ENCODE measurements at places on chromosomes 2 and 18.

DNA sequence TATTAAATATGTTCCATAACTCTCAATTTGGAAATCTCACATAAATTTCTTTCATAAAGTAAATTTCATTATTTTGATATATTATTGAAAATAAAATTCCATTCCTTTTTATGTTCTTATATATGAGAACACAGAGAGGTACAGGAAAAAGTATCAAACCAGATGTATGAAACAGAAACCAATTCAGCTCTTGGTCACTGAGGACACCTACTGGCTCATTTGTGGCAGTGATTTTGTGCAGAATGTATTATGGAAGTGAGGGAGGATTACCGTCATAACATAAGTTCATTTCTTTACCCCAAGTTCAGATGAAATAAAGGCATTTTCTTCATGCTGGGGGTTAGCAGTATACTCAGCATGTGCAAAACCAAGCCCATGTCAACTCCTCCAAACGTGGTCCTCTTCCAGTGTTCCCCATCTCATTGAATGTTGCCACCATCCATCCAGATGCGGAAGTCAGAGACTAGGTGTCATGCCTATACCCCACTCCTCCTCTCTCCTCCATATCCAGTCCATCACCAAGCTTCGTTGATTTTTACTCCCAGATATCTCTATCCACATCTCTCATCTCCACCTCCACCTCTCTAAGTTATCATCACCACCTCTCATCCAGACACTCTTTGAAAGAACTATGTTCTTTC lies 41.7 kb upstream of the MALL start:
- DNase-seq, result peak; percentile 80

DNA sequence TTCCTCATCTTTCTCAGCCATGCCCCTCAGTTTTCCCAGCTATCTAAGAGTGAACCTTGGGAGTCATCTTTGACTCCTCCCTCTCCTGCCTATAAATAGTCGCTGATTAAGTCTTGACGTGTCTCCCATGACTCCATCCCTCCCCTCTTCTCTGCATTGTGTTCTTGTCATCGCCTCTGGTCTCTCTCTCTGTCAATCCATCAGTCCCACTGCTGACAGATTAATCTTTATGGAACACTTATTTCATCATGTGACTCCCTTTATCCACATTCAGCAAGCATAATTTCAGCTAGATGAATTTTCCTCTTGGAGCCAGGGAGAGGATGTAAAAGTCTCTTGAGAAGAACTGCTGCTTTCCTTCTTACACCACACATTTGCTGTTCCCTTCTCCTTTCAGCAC lies 9.4 kb downstream of the ADAM23 start:
- peak; percentile 34 for DNase-seq

DNA sequence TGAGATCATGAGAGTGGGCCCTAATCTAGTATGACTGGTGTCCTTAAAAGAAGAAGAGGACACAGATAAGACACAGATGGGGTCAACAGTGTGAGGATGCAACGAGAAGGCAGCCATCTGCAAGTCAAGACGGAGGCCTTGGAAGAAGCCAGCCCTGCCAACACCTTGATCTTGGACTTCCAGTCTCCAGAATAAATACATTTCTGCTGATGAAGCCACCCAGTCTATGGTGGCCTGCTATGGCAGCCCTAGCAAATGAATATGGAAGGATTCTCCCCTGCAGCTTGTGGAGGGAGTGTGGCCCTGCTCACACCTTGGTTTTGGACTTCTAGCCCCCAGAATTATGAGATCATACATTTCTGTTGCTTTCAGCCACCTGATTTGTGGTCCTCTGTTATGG lies 12.3 kb downstream of the CTIF start:
- no peak for DNase-seq

GRCh38 chr2:176656038-176656775 lies 387.0 kb downstream of the MTX2 start:
- DNase-seq, result no peak

- DNase-seq, result no peak
Measured at GRCh38 chr18:2256577-2256976, 314.7 kb downstream of the METTL4 start.

GRCh38 chr2:196830701-196831100 lies 21.5 kb upstream of the C2orf66 start:
- no peak for DNase-seq

DNA sequence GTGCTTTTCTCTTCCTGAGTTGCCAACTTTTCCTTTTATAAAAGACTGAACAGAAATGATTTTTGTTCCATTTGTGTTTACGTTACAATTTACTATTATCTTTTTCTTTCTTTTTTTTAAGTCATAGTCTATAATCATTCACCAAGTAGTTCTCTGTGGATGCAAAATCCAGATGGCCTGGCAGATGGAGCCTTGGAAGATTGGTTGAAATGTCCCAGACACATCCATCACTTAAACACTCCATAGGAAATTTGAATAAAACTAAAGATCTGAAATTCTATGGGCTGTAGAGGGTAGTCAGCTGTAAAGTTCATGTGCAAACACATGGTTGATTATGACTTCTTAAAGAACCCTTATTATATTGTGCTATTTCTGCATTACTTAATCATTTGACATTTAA lies 164.8 kb upstream of the DOCK10 start:
- DNase-seq, result no peak

DNA sequence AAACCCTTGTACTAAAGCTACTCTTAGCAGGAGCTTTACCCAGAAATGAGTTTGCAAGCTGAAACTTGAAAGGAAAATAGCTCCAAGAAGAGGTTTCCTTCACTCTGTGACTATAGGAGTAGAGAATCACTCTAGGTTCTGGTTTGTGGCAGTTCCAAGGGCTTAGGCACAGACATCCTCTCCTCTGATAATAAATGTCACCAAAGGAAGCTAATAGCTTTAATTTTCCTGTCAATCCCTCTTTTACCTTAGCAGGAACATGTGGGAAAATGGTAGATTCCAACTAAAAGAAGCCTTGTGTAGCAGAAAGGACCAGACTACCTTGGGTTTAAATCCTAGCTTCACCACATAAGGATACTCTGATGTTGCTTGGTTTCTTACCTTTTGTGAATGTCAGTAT lies 104.0 kb downstream of the FSHR start:
- DNase-seq, result no peak

DNA sequence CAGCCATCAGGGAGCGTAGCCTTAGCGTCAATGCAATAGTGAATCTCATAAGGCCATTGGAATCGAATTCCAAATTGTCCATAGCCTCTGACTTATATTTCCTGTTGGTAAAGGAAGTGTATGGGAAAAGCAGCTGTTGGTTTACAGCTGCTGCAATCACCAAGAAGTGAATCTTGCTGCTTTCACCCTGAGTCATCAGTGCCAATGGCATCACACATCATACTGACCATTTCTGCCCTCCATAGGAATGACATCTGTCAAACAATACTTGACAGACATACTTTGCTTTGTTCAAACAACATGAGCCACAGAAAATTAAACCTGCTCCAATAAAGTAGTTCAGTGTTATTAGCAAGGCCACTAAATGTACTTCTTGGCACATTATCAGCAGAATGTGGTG lies 111.2 kb upstream of the KLHL29 start:
- peak; percentile 35 for DNase-seq

- no peak for DNase-seq
Measured at GRCh38 chr2:107025869-107026380, 140.0 kb upstream of the ST6GAL2 start.

- DNase-seq, result no peak
Measured at GRCh38 chr2:218345491-218346236, 11.0 kb upstream of the CATIP start.

DNA sequence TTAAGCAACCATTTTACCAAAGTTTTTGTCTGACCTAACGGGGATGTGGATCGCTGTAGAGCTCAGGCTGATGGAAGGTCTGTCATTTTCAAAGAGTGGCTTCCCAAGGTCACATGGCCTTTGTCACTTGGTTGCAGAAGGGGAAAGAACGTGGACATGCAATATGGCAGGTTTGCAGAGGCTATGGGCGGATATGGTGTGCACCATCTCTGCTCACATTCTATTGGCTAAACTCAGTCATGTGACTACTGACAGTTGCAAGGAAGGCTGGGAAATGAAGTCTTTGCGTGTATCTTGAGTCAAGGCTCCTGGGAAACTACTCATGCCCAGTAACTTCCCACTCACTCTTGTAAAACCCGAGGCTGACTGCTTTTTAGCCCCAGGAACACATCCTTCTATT lies 96.8 kb downstream of the ST6GAL2 start:
- DNase-seq, result no peak

DNA sequence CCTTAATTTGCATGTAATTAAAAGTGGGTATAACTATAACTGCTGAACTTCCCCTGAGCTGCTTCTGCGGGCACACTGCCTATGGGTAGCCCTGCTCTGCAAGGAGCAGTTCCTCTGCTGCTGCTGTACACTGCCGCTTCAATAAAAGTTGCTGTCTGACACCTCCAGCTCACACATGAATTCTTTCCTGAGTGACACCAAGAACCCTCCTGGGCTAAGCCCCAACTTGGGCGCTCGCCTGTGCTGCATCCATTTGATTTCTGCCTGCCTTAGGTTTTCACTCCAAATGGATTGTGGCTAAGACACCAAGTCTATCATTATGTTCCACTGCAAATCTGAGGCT lies 215.7 kb downstream of the ANAPC1 start:
- no peak for DNase-seq

GRCh38 chr2:178101321-178102079 lies 10.7 kb upstream of the RBM45 start:
- DNase-seq, result peak; percentile 22

GRCh38 chr2:130963849-130964793 lies 127.4 kb downstream of the ARHGEF4 start:
- DNase-seq, result no peak

GRCh38 chr2:11891671-11892440 lies 145.4 kb downstream of the LPIN1 start:
- DNase-seq, result no peak

DNA sequence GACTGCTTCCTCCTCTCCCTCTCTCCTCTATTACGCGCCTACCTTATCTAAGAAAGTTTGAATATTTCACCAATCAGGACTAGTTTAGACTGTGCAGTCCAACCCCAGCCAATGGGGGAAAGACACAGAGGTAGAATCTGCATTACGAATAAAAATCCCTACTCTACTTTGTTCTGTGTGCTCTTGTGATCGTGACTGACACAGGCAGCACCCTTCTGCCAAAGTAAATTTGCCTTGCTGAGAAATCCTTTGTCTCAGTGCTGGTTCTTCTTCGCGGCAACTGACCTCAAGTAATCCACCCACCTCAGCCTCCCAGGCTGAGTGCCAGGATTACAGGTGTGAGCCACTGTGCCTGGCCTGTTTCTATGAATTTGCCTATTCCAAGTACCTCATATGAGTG lies 8.6 kb upstream of the CDCA7 start:
- DNase-seq, result no peak

GRCh38 chr2:109721626-109722025 lies 72.5 kb upstream of the RGPD5 start:
- DNase-seq, result no peak

GRCh38 chr2:46861916-46862315 lies 53.7 kb downstream of the MCFD2 start:
- no peak for DNase-seq

GRCh38 chr2:176283291-176284068 lies 14.2 kb downstream of the MTX2 start:
- DNase-seq, result no peak

- peak; percentile 3 for DNase-seq
Measured at GRCh38 chr2:157627594-157628476, 829 bp downstream of the ACVR1C start.

DNA sequence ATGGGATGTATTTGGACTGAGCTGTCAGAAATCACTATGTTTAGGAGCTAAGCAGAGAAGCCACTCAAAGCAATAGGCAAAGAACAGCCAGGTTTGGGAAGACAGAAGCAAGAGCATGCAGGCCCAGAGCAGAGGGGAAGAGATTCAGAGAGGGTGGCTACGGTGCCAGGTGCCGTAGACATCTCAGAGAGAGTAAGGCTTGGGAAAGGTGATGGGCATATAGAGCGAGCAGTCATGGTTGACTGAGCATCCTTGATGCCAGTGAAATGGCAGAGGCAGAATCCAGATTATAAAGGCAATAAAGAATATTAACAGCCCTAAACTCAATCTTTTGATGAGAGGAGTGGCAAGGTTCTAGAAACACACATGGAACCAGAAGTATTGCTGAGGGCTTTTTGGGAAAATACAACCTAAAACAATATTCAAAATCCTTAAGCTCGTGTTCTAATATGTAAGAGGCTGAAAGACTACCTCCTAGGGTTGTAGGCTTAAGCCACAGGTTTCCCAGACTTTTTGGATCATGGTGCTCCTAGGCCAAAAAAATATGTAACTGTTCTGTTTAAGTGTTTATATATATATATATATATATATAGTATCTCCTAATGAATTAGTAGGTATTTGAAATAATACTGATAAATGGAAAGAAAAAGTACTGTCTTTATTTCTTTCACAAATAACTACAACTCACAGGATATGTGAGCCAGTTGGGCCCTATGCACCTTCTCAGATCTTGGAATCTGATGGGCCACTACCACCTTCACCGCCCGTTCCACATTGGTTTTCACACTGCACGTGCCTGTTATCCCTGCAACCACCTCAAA lies 113.3 kb downstream of the MYCN start:
- no peak for DNase-seq

DNA sequence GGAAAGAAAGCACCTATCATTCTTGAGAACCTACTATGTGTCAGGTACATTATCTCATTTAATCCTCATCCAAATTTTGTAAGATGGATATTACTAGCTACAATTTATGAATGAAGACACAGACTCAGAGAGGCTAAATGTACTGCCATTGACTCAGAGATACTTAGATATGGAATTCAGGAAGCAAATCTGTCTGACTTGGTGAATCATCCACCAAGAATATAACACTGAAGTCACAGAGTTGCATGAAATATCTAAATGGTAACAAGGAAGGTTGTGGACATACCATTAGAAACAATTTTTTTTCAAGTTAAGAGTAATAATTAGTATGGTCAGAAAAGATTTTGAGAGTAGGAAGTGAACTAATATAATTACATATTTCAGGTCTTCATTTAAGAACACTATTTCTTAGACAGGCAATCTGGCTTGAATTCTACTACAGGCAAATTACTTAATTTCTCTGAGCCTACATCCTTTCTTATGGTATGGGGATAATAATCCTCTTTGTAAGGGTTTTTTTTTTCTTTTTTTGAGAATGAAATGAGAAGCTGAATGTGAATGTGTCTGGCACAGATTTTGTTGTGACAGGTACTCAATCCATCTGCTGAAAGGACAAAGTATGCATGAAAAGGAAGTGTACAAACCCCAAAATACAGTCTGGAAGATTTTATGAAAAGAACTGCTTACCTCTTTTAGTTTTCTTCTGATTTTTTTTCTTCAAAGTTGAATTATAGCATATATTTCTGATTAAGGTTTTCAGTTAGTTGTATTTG lies 14.8 kb upstream of the C2orf66 start:
- peak; percentile 33 for DNase-seq
